ENCODE measurements at places on chromosomes 16 and 17.

DNA sequence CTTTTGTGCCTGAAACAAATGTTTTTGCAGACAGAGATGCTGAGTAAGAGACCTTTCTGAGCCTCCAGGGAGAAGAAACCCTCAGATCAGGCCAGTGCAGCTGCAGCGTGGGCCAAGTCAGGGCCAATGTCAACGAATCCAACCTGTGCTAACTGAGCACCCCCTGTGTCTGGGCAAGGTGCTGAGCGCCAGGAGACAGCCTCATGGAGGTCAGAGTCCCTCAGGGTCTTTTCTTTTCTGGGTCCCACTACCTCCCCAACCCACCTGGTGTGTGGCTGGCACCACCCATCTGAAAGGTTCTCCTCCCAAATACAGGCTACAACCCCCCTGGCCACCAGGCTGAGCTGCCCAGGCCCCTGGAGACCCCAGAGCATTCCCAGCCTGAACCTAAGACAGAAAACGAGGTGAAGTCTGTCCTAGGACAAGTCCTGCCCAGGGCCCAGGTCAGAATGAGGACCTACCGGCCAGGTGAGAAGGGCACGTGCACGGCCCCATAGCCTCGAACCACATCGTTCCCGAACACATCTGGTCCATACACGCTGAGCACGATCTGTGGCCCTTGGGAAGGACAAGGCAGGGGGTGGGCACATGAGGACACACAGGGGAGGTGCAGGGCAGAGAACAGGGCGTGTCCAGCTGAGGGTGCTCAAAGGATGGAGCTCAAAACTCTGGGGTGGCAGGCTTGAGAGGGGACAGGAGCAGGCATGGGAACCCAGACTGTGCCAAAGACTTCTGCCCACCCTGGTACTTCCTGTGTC, 15.0 kb downstream of the B9D1 start:
- DNase-seq, result no peak

GRCh38 chr17:28968231-28968913, 17.1 kb upstream of the PHF12 start:
- no peak for DNase-seq

DNA sequence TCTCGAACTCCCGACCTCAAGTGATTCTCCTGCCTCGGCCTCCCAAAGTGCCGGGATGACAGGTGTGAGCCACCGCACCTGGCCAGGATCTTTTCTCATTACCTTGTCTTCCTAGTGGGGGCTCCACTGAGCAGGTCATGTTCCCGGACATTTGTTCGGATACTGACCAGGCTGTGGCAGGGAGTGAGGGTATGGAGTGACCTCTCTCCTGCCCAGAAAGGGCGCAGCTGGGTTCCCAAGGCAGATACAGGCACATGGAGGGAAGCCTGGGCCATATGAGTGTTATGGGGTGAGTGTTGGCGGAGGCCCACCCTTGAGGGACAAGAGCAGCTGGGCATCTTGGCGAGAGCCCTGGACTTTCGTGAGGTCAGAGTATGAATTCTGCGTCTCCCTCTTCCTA, 5.5 kb downstream of the SERPINF1 start:
- no peak for DNase-seq

GRCh38 chr16:83835586-83836566, 28.1 kb downstream of the HSBP1 start:
- no peak for DNase-seq

GRCh38 chr17:10050597-10051101, 145.6 kb upstream of the RCVRN start:
- DNase-seq, result no peak

DNA sequence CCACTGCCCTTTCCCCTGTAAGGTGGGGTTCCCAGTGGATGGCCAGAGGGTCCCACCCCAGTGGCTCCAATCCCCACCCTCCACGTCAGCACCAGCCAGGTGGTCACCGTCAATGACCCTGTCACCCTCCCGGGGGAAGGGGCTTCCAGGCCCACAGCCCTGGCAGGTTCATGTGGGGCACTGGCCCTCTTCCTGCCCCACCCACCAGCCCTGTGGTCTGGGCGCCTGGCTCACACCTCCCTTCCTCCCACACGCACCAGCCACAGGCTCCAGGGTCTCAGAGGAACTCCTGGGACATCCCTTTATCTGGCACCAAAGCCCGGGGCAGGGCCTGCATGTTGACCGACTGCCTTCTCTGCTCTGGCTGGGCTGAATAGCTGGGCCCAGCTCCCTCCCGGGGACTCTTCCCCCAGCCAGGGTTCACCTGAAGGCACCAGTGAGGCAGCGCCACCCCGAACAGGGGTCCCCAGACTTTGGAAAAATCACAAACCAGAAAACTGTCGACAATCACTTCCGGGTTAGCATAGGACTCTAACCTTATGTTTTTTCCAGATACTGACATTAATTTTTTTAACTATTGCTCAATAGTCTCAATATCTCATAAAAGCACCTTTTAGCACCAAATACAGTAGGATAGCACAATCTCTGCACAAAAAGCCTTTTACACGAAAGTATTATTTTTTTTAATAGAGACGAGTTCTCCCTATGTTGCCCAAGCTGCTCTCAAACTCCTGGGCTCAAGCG, 21.9 kb upstream of the ZC3H18 start:
- DNase-seq, result no peak

GRCh38 chr17:77322514-77323412, 182.0 kb downstream of the SEC14L1 start:
- no peak for DNase-seq

GRCh38 chr16:30775131-30775391, 11.9 kb downstream of the ZNF629 start:
- no peak for DNase-seq

- no peak for DNase-seq
These were observed 710 bp downstream of the TRAPPC1 start for GRCh38 chr17:7930841-7931631.

- no peak for DNase-seq
These were observed 12.1 kb downstream of the CA5A start for GRCh38 chr16:87924041-87924810.

- DNase-seq, result no peak
These were observed 66.7 kb downstream of the GTF3C1 start for GRCh38 chr16:27483088-27483437.

- peak; percentile 23 for DNase-seq
These were observed 1.3 kb upstream of the RAB40C start for GRCh38 chr16:588639-588888.

DNA sequence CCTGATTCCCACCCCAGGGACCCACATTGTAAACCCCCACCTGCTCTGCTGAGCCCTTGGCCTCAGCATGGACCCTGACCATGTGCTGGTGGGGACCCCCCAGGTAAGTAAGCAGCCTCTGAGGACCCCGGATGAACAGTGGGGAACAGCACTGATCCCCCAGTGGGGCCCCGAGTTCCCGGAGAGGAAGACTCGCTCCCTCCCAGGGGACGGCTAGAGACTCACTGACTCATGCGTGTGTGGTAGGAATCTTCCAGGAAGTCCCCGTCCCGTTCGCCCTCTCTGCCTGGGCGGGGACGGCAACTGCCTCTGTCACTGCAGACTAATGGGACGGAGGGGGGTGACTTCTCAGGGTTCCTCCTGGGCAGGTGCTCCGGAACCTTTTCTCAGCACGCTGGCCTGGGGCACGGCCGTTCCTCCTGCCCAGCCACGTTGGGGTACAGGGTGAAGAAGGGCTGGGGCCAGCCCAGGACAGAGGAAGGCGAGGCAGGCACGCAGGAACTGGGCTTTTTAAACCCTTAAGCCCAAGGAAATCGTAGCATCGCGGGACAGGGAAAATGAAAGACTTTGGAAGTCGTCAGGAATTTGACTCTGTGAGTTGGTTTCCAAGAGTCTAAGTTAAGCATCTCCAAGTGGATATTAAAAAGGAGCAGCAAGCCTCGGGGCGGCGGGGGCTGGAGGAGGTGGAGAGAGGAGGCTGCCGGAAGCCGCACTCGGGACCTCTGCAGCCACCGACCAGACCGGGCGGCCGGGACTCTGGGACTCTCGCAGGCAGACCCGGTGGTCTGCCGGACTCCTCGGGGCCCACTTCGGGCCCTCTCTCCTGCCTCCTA, 178.7 kb downstream of the SEC14L1 start:
- DNase-seq, result peak; percentile 48

DNA sequence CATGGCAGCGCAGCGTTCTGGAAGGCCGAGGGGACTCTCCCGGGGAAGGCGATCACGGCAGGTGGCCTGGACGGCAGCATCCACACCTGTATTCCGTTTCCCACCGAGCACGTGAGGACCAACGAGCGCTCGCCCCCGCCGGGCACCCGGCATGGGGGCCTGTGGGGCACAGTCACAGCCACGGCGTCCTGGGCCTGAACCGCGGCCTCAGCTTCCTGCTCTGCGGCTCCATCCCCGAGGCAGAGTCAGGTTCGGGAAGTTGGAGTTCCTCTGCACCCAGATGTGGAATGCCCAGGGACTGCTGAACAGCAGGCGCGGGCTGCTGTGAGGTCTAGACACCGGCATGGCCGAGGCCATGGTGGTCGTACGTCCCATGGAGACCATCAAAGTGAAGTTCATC, 1713.9 kb downstream of the TP53TG3F start:
- DNase-seq, result no peak

DNA sequence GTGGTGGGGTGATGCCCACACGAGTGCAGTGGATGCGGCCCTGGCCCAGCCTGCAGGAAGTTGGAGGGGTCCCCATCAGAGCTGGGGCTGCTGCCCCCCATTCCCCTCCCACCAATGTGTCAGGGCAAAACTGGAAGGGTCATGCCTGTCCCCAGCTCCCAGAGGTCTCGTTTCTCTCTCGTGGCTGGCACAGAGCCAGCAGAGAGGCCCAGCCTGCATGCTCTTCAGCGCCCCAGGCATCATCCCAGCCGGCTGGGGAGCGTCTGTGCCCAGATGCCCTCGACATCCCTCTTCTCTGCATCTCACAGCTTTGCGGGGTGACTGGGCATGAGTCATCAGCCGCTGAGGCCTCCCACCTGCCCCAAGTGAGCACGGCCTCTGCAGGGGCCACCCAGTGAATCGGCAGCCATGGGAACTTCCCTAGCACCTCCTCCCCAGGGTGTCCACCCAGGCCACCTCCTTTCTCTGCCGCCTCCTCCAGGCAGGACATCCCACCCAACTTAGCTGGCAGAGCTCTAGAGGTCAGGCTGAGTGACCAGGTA, 9.8 kb upstream of the CSNK1D start:
- DNase-seq, result no peak

GRCh38 chr16:87227296-87227951, 89.8 kb downstream of the C16orf95 start:
- DNase-seq, result no peak

GRCh38 chr16:17271687-17272086, 199.1 kb downstream of the XYLT1 start:
- no peak for DNase-seq

GRCh38 chr16:66300501-66300900, 66.0 kb upstream of the CDH5 start:
- no peak for DNase-seq

- no peak for DNase-seq
These were observed 65.5 kb downstream of the IQCK start for GRCh38 chr16:19783363-19784182.

- DNase-seq, result no peak
These were observed 54.8 kb downstream of the VAC14 start for GRCh38 chr16:70746040-70746707.

DNA sequence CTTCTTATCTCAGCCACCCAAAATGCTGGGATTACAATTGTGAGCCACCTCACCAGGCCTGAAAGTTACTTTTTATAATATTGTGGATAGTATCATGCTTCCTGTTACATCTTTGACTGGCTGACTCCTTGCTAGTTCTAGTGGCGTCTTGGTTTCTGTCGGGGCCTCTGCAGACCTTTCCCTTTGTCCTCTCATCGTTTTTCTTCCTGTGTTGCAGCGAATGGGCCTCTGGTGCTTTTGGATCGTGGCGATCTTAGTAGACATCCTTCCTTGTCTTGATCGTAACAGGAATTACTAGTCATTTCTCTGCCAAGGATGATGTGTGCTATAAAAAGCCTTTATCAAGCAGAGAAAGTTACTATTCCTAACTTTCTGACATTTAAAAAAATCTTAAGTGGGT, 20.8 kb downstream of the ASPSCR1 start:
- DNase-seq, result no peak

DNA sequence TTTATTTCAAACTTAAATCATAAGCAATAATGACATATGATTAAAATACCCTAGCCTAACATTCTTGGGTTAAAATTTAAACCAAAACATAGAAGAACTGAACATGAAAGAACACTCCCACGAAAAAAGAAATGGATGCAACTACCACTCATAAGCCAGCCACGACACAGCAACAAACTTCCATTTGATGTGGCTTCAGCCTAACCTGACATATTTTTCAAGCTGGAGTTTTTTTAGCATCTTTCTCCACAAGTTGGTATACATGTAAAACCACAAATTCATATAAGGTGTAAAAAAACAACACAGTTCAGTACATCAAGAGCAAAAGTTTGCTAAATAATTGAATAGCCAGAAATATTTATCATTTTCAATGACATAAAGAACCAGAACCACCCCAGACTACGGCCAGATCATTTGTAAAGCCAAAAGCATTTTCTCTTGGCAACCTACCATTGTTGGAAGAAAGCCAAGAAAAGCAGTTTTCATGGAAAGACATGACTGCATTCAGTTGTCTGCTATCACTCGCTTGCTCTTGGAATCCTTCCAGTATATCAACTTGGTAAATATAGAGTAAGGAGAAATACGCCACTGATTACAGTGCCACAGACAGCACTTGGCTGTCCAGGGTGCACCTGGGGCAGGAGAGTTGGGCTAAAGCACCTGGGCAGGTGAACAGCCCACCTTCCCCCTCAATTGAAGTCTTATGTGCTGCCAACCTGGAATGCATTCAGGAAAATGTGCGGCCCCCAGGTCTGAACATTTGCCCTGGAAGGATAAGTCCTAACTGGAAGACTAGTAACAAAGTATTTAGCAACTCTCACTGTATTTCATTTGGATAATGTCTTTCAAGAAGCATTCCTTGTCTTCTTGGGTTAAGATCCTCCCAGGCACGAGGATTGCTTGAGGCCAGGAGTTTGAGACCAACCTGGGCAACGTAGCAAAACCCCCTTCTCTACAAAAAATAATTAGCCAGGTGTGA, 60.5 kb downstream of the CREBBP start:
- DNase-seq, result no peak

GRCh38 chr16:67846063-67846319, 742 bp upstream of the NUTF2 start:
- DNase-seq, result no peak

DNA sequence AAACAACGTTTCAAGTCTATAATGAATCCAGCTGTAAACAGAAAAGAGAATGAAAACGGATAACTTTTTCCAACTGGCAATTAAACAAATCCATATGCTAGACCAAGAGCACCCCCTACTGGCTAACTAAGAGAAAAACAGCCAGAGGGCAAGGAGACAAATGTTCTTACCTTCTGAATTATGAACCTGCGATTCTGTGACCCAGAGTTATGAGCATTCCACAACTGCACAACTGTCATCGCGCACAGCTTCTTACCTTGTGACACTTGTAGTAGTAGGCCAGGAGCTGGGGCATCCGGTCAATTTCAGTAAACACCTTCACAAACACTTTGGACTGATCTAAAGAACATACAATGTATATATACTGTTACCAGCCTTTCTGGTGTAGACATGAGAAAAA, 18.6 kb downstream of the COG7 start:
- no peak for DNase-seq

DNA sequence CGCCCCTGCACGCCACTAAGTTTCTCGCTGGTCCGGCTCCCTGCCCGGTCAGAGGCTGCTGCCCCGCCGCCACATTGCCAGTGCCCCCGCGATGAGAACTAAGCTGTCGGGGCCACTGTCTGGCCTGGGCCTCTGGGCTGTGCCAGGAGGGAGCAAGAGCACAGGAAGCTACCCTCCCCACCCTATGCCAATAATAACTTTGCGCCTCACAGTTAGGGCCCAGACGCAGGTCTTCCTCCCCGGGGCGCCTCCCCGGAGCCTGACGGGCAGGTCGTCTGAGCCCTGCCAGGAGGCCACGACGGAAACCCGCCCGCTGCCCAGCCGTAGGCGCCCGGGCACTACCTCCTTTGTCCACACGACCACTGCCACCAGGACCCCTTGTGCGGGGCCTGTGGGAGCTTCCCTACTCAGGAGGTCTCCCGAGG, 1.5 kb downstream of the ZFPM1 start:
- DNase-seq, result peak; percentile 24

All from stimulated activated CD8-positive, alpha-beta memory T cell treated with anti-CD3 and anti-CD28 coated beads, Interleukin-7, amount 100 ng/mL, for 1 hour (primary cell).